ENCODE measurements at places on chromosomes 5 and 9.

DNA sequence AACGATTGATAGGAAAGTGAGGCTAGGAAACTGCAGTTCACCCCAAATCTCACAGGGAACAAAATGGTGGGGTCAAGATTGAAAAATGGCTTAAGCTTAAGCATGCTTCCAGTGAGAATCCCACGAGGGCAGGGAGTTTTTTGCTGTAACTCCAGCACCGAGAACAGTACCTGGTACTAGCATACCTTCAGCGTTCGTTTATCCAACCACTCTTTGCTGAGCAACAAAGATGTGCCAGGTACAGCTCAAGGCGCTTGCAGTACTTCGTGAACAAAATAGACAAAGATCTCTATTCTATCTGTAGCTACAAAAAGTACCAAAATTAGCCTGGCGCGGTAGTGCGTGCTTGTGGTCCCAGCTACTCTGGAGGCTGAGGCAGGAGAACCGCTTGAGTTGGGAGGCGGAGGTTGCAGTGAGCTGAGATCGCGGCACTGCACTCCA, 778 bp upstream of the PPP6C start:
- DNase-seq = no peak

DNA sequence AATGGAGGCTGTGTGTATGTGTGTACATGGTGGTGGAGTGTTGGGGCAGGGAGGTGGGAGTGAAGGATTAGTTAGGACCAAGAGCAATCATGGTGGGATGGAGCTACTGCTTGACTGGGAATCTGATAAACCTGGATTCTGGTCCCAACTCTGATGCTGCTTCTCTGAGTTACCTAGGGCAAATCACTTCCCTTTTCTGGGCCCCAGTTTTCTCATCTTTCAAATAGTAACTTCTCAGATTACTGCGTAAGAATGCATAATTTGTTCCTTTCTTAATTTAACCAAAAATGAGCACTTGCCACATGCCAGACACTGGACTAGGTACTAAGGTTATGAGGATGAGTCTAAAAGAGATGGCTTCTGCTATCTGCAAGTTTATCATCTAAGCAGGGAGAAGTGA, 20.8 kb upstream of the ANXA6 start:
- DNase-seq = no peak

DNA sequence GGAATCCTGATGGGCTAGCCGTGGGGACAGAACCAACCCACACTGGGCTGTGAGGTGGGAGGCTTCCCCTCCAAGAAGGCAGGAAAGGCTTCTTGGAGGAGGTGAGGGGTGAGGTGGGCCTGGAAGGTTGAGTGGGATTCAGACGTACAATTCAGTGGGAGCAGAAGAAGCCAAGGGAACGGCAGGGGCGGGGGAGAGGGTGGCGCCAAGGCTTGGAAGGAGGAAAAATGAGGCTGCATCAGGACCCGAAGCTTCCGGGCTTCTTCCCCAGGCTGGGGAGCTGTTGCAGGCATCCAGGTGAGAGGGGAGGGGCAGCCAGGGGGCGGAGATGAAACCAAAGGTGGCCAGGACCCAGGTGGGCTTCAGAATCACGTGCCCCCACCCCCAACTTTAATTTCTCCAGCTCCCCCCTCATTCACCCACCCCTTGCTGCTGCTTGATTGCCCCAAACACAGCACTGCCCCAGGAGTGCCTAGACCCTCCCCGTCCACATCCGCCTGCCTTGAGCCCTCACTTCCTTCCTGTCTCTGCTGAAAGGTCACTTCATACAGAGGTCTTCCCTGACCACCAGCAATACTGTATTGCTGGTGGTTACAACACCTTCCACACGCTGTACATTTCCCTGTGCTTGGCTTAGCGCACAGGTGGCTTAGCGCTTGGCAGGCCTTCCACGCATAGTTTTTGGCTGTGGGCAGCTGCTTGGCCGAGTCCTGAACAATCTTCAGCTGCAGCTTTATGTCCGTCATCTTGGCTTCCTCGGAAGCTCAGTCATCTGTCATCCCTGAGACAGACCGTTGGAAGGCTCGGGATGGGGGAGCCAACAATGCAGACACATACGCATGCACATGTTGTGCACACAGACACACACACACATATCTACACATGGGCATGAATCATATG, 193.5 kb downstream of the RGS3 start:
- no peak for DNase-seq

DNA sequence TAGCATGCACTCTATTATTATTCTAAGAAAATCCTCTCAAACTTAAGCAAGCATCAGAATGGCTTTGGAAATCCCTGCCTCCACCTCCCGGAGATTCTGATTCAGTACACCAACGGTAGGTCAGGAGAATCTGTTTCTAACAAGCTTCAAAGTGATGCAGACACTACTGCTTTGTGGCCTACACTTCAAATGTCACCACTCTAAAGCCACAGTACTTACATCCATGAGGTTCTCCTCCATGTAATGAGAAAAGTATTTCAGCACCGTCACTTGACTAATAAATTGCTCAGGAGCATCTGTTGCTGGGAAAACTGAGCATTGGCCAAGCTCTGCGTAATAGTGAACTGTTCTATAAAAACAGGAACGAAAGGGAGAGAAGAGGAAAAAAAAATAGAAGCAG, 4.8 kb downstream of the PLK2 start:
- no peak for DNase-seq

DNA sequence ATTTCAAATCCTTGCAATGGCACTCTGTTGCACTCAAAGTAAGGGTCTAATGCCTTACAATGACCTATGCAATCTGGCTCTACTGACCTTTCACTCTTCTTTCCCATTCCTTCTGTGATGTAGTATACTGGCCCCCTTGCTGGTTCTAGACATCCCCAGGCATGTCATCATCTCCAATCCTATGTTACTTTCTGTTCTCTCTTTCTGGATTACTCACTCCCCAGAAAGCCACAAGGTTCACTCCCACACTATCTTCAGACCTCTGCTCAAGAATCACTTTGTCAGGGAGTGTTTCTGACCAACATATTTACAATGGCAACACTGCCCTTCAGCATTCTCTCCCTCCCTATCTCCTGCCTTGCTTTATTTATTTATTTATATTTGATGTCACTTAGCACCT, 802.2 kb upstream of the WWC1 start:
- DNase-seq = no peak

- DNase-seq = no peak
Observed at GRCh38 chr9:120841930-120842684, 615 bp downstream of the PSMD5 start.

- DNase-seq = no peak
Observed at GRCh38 chr5:20231040-20231439, 243.0 kb upstream of the CDH18 start.

GRCh38 chr9:93807166-93808074, 147.7 kb downstream of the BARX1 start:
- no peak for DNase-seq

- DNase-seq = no peak
Observed at GRCh38 chr5:1432296-1432695, 12.9 kb downstream of the SLC6A3 start.

DNA sequence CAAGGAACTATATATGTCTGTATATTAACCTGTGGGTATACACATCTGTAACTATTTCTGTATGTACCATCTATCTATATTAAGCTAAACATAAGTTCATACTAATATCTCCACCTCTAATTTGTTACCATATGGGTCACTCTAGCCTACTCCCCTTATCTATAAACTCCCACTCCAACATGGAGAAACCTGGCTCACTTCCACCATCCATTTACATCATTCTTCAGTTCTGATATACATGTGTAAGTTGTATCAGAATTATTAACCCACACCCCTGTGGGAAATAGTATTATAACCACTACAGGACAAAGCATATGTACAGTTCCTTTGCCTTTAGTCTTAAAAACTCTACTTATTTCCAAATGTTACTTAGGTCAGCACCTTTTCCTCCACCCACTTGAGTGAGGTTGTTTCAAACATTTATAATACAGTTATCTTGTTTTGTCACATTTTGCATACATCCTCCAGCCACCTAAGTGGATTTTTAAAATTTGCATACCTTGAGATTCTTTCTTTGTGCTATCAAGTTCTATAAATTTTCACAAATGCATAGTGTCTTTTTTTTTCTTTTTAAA, 10.6 kb downstream of the NDFIP1 start:
- DNase-seq = no peak

GRCh38 chr5:176570044-176570443, 20.9 kb downstream of the CDHR2 start:
- no peak for DNase-seq

DNA sequence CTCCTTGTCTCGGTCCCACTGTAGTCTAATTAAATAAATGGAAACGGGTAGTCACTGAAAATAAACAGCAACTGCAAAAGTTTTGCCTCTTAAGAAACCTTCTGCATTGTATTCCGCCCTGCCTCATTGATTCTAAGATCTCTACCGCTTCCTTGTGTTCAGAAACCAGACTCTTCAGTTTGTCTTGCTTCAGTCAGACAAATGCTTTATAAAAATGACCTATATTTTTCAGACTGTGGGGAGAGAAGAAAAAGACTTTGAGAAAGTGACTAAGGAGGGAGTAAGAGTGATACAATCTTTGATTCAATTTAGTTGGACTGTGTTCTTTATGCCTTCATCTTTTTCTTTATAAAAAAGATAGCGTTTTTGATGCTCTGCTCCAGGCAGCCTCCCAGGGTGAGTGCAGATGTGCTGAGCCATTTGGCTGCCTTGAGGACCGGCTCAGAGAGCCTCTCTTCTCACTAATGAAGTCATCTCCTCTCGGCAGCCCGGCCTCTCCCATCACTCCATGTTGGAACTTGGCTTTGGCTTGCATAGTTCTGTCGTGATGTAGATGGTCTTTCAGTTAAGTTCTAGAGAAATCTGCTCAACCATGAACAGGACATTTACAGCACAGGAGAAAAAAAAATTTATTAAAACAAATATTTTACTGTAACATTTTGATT, 4.0 kb upstream of the VCAN start:
- no peak for DNase-seq

DNA sequence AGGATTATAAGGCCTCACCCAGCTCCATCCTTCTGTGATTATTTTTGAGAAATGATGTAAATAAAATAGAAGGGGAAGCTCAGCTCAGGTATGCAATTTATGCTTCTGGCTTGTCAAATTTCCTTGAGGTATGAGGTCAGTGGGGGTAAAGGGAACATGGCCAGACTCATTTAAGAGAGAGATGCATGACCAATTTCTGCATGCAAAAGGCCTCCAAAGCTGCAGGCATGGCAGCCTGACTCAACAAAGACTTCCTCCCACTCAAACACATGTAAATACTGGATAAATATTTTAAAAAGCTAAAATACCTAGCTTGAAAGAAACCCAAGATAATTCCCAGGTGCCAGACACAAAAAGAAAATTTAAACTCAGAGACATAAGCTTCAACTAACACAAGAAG, 101.4 kb upstream of the SLC1A3 start:
- DNase-seq = no peak

DNA sequence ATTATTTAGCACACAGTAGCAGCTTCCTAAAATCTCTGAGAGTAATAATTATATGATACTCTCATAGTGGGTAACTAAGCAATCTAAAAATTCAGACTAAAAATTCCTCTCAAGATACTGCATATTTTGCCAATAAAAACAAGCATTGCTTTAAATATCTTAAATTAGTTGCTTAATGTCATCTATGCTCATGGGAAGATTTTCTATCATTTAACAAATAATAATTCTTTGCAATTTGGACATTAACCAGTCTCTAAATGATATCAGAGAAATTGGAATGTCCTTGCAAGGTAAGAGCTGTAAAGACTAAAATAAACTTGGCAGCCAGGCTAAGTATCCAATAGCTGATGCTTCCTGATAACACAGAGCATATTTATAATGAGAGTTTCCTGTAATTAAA, 221.8 kb downstream of the SNCAIP start:
- DNase-seq = no peak

DNA sequence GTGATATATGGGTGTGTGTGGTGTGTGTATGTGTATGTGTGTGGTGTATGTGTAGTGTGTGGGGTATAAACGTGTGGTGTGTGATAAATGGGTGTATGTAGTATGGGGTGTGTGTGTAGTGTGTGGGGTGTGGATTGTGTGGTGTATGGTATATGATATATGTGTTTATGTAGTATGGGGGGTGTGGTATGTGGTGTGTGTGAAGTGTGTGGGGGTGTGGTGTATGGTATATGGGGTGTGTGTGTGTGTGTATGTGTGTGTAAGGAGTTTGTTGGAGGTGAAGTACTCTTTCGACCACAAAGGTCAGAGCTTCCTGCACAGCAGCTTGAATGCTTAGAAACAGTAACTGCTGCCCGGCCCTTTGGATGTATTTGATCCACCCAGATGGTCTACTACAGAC, 145.2 kb upstream of the IQGAP2 start:
- DNase-seq = no peak

DNA sequence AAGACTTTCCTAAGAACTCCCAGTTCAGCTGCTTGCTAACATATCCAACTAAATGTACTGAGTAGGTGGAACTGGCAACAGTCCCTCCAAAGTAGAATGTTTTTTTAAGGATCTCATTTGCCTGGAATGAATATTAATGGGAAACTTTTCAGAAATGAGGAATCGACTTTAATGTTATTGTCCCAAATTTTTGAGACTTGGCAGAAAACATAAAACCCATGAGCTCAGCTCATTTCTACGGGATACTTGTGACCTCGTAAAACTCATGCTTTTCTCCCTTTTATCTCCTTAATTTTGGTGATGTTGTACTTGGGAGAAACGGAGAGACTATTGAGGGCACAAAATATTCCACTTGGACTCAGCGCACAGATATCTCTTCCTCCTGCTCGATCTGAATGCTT, 296.8 kb downstream of the EBF1 start:
- DNase-seq = no peak

- no peak for DNase-seq
Observed at GRCh38 chr9:96108691-96109380, 193.1 kb downstream of the HSD17B3 start.

- no peak for DNase-seq
Observed at GRCh38 chr9:6078382-6079105, 63.1 kb upstream of the RANBP6 start.

- DNase-seq = no peak
Observed at GRCh38 chr5:76831110-76831452, 12.3 kb downstream of the F2RL1 start.

GRCh38 chr9:73896061-73896460, 601.1 kb upstream of the RORB start:
- DNase-seq = no peak

DNA sequence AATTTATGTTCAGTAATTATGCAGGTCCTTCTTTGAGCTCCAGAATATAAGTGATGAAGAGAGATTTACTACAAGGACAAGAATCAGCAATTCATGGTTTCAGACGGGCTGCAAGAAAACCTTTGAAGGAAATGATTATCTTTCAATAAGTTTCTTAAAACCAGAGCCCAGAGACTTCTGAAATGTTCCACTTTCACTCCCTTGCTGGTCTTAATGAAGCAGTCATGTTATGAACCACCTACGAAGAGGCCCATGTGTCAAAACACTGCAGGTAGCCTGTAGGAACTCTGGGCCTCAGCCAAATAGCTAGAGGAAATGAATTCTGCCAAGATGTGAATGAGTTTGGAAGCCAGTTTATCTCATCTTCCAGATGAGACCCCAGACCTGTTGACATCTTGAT, 505.9 kb upstream of the MEF2C start:
- no peak for DNase-seq
